CD4-positive, alpha-beta T cell treated with Interleukin-4 for 1 hour (primary cell): ENCODE measurements at places on chromosomes 1 and 21.

GRCh38 chr1:29436181-29436785 lies 200.0 kb downstream of the PTPRU start:
- DNase-seq: no peak

GRCh38 chr21:42937960-42938605 lies 12.7 kb upstream of the ERVH48-1 start:
- DNase-seq: no peak

DNA sequence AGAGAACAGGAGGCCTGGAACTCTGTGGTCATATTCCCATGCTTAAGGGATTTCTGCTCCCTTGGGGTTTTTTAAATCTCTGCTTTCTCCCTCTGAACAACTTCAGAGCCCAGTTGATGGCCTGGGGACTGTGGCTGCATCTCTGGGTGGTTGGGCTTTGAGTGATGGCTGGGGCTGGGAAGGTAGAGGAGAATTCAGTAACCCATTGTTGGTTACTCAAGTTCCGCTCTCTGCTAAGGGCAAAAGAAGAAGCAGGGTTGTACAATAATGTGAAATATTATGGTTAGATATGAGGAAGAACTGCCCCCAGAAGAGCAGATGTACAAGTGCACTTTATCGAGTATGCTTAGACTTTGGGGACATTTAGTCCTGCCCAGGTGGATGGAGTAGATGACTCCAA lies 72.1 kb upstream of the CNTN2 start:
- no peak for DNase-seq

- DNase-seq: peak; percentile 28
These were observed 163.2 kb upstream of the HMCN1 start for GRCh38 chr1:185570962-185571361.

DNA sequence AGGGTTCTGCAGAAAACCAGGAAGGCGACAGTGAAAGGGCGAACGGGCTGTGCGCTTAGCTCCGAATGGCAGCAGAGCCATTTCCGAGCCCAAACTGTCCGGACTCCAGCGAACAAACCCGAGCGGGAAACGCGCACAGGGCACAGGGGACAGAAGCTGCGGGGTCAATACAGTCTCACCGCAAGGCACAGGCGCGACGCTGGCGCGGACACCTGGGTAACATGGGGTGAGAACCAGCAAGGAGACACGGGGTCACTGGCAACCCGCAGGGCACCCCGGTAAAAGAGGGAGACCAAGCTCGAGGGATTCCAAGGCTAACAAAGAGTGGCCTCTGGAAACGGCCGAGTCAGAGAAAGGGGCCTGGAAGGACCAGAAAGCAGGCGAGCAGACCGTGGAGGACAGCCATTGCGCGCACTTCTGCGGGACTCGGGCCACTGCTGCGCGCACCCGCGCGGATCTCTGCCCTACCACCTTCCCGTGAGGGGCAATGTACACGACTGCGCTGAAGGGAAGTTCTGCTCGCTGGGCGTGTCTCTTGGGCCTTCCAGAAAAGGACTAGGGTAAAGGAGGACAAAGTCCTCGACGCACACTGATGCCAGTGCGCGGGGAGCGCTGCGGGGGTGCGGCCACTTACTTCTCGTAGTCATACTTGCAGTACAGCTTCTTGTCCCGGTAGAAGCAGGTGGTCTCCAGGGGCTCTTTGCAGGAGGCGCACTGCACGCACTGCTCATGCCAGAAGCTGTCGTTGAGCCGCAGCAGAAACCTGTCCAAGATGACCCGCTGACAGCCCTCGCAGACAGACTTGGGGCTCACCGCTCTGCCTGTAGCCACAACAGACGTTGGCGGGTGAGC lies 3.8 kb downstream of the LMX1A start:
- DNase-seq: no peak

DNA sequence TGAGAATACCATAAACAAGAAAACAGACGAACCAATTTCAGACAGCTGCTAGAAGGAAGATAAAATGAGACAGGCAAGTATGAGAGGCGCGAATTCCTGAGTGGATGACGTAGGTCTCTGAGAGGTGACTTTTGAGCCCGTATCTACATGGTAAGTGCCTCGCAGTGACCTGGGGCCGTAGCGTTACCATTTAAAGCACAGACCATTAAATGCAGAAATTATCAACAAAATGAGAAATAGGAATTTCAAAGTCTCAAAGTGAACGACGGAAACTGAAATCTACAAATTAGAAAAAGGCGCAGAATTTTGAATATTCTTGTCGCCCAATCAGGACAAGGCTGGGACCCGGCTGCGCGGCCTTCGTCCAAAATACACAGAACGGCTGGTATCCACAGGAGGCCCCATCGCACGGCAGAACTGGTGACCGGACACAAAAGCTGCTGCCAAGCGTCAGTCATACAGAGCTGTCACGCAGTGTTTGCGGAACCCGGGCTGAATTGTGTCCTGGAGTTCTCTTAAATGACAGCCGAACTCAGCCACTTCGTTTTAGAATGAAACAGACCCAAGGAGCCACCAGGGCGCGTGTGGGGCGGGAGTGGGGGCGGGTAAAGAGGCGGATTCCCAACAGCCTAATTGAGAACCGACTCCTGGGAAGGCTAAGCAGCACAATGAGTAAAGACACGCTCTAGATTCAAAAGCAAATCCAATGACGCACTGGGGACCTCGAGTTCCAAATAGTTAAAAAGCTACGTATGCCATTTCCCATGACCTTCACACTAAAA lies 13.8 kb upstream of the BOLA1 start:
- DNase-seq: peak; percentile 69

- no peak for DNase-seq
These were observed 12.4 kb downstream of the LYST start for GRCh38 chr1:235854347-235854746.

- no peak for DNase-seq
These were observed 182.8 kb upstream of the TMEM51 start for GRCh38 chr1:14970799-14971141.

DNA sequence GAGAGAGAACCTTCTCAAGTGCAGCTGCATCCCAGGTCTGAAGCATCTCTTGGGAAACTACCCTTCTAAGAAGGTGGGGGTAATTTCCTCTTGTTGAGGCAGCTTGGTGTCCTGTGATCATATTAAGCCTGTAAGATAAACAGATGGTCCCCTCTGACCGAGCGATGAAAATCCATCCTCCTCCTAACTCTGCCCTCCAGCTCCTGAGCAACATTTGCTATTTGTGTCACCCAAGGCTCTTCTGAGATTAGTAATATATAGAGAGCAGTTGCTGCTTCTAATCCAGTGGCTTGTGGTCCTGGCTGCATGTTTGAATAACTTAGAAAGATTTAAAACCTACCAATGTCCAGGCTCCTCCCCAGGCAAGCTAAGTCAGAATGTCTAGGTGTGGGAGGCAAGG lies 123.7 kb downstream of the DISC1 start:
- no peak for DNase-seq

DNA sequence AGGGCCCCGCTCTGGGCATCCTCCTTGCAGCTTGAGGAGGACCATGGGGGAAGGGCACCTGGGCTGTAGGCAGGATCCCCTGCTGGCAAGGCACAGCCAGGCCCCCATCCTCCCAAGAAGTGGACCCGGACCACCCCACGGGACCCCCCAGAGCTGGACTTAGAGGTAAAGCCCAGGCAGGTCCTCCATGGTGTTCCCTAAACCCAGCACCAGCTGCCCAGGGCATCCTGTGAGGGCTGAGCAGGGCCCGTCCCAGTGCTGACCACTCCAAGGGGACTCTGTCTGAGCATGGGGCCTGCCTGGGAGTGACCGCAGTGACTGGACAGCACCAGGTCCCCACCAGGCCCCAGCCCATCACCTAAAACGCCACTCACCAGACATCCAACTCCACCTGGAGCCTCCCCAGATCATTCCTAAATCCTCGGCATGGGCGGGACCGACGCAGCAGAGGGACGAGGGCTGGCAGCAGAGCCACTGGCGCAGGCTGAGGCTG lies 21.3 kb downstream of the COL6A2 start:
- DNase-seq: no peak

GRCh38 chr1:227938276-227938675 lies 9.5 kb downstream of the WNT9A start:
- DNase-seq: no peak

DNA sequence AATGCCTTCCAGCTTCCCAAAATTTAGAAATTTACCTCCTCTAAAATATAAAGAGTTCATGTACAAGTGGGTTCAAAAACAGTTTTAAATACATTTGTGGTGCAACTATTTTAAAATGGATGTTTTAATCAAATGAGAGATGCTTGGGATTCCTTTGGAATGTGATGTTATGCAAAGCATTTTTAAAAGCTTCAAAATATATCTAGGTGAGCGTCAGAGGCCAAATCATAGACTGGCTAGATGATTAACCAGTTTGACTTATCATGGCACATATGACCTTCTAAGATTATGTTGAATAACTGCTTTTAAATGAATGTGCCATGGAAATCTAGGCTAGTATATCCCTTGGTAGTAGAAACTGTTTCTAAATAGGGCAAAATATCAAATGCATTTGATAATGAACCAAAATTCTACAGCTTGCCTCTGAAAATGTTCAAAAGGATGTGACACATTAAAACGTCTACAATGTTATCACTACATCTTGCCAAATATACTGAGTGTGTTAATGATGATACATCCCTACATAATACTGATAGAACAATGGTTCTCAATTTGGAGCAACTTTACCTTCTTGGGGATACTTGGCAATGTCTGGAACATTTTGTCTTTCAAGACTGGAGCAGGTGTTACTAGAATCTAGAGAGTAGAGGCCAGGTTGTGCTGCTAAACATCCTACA lies 650.9 kb upstream of the ADGRL2 start:
- DNase-seq: no peak

GRCh38 chr1:223731133-223731770 lies 18.9 kb downstream of the CAPN2 start:
- DNase-seq: no peak

- DNase-seq: no peak
These were observed 55.9 kb downstream of the CAMSAP2 start for GRCh38 chr1:200794506-200795065.

- DNase-seq: no peak
These were observed 11.0 kb upstream of the KIAA0040 start for GRCh38 chr1:175203570-175204068.

GRCh38 chr21:38668067-38668466 lies 137.7 kb upstream of the ETS2 start:
- DNase-seq: no peak
